ENCODE measurements at places on chromosomes 3 and 15.

GRCh38 chr3:99683876-99684275 is 45.5 kb downstream of the COL8A1 start:
- no peak for DNase-seq

- DNase-seq: no peak
Observed at GRCh38 chr15:29092376-29093064, 177.1 kb downstream of the NSMCE3 start.

DNA sequence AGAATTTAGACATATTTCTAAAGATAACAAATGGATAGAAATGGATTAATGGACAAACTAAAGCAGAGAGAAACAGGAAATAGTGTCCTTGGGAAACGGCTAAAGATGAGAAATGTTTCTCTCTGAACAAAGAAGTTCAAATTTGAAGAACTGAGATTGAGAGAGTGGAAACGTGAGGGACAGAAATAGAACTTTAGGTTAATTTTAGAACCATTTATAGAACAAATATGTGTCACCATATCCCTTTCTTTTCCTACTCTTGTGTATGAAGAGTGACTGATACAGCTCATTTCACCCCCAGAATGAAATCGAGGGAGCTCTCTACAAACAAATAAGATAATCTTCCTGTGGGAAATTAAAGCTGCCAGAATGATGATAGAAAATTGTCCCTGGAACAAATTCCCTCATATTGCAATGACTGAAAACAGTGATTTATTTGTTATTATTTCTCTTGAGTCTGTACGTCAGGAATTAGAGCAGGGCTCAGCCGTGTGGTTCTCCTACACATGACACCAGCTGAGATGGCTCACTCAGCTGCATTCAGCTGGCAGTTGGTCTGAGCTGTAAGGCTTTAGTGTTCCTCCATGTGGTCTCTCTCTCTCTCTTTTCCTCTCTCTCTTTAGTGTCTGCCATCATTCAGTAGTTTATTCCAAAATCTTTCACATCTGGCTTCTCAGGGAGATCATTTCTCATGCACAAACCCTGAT is 46.6 kb upstream of the ARPP21 start:
- DNase-seq: no peak

DNA sequence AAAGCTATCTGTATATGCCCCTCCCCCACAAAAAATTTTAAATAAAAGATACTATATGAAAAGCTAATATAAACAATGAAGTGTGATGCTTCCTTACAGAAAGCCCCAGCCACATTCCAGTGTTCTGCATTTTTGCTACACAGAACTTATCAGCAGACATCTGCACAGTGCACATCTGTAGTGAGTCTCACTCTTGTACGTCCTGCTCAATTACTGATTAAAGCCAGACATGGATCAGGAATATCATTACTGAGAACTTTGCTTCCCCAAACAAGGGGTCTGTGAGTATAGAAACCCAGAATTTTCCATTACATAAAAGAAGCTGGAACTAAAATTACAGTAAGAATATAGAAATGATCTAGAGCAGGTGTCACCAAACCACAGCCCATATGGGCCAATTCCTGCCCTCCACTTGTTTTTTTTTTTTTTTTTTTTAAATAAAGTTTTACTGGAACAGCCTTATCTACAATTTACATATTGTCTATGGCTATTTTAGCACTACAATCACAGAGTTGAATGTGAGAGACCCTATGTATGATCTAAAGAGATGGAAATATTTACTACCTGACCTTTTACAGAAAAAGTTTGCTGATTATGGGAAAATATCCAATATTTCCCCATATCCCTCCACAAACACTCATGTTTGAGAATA is 45.7 kb downstream of the UBP1 start:
- DNase-seq: no peak

DNA sequence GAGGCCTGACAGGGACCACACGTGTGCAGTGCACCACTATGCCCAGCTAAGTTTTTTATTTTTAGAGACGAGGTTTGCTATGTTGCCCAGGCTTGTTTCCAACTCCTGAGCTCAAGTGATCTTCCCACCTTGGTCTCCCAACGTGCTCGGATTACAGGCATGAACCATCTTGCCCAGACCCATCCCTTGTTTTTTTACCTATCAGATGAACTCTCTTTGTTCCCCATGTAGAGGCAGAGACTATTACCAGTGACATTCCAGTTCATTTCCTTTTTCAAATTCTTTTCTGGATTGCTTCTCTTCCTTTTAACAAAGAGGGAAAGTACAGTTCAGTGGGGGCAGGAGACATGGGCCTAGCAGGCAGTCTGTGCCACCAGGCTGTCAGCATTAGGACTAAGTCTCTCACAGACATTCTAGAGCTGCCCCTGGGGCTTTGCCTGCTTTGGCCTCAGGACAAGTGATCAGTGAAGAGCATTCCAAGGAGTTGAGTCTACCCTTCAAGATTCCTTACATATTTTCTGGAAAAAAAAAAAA is 103.5 kb upstream of the SLC7A14 start:
- peak; percentile 20 for DNase-seq

DNA sequence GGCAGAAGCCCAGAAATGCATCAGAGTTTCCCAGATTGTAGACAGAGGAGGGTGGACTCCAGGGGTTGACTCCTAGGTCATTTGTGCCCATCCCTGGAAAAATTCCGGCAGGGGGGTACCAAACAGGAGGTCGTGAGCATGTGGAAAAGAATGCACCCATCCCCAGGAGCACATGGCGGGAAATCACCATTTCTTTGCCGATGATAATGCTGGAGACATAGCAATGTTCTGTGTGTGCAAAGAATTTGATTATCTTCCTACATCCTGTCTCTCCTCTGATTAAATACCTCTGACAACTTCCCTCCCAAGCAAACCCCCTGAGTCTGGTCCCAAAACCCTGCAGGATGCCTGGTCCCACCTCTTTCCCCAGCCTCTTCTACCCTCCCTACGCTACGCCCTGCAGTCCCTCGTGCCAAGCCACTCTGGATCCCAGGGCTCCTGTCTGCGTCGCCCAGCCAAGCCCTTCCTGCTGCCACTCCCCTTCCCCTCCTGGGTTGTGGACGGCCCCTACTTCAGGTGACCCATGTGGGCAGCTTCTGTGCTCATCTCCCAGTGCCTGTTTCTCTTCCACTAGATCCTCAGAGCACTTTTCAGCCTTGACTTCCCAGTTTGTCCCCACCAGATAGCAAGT is 15.8 kb downstream of the WNT7A start:
- no peak for DNase-seq

GRCh38 chr15:68209735-68210408 is 4.7 kb upstream of the CALML4 start:
- DNase-seq: no peak

DNA sequence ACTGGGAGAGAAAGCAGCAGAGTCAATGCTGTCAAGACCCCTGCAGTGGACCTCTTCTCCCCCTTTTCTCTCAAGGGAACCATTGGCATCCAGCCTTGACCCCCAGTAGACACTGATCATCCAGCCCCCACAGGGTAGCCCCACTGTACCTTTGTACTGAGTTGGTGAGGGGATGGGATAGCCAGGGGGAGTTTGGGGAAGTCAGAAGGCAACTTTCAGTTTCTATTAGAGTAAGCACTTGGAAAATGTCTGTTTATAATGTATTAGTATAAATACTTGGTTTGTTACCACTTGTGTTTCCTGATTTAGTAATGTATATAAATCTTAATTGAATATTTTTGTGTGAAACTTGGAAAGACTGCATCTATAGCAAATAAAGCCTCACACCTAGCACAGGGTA is 25.0 kb downstream of the DAG1 start:
- DNase-seq: no peak

DNA sequence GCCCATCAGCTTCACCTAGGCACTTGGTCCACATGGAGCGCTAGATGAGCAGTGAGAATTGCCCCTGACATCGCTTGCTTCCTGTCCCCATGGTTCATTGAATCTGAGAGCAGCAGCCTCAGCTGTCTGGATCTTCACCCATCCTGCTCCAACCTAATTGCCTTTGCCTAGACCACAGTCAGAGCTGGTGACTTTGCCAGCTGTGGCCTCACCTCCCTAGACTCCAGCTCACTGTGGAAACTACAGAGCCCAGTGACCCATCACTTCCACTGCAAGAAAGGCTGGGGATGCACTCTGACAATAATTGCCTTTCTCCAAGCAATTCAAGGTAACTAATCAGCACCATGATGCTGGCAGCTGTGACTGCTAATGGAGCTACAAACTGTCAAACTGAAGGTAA is 30.6 kb upstream of the SLC6A1 start:
- DNase-seq: no peak

GRCh38 chr3:16455966-16456365 is 57.5 kb downstream of the RFTN1 start:
- DNase-seq: no peak

GRCh38 chr15:78243491-78243941 is 9.2 kb upstream of the ACSBG1 start:
- DNase-seq: no peak

GRCh38 chr3:52290596-52291507 is 3.2 kb downstream of the GLYCTK start:
- no peak for DNase-seq

GRCh38 chr3:195154793-195155535 is 116.0 kb downstream of the XXYLT1 start:
- DNase-seq: peak; percentile 94

DNA sequence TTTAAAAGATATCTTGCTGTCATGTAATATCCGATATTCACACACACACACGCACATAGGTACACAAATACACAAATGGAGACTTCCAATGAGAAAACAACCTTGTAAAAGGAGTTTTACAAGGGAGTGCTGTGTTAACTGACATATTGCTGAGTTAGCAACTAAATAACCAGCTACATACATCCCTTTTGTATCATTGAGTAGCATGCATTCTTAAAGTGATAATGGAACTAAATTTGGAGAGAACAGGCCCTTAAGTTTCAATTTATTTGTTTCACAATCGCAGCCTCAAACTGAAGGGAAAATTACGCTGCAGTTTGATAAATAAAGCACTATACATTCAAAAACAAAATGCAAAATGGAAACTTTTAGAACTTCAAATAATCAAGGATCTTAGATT is 1046.0 kb upstream of the NR2F2 start:
- DNase-seq: no peak

DNA sequence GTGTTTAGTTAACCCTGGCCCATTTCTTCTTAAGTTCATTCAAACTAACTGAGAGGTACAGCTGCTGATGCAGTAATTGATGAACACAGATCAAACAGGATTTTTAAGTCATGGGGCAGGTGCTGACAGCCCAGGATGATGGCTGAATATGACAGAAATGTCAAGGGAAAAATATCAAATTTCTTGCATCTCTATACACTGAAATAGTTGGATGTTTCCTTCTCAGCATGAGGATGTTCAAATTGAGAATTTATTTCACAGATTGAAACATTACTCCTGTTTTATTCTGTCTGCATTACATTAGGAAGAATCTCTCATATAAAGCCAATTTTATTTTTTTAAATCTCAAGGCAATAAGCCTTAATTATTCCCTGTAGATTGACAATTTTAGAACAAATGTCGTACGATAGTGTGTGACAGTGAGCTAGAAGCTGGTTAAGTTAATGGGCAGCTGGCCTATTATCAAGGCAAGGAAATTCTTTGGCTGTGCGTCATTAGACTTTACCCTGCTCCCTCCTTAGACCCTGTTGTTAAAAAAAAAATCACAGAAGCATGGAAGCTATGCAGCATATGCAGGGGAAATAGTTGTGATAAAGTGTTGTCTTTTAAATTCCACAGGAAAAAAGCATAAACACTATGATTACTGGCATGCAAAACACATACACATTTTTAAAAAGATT is 183.8 kb upstream of the KCNMB2 start:
- DNase-seq: no peak

GRCh38 chr3:140386357-140387100 is 291.3 kb upstream of the TRIM42 start:
- DNase-seq: peak; percentile 42

DNA sequence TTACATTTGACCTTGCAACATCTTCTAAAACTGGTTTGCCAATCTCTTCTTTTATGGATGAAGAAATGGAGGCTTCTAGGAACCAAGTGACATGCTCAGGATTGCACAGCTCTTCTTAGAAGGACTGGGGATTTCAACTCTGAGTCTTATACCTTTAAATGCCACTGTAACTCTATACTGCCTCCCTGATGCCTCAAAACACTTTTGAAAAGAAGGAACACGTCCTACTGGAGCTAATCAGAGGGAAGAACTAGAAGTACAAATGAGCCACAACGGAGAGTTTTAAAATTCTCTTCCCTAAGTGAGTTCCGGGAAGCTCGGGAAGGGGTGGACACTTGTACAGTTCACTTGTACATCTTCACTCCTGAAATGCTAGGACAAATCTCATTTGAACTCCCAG is 949 bp upstream of the MITF start:
- no peak for DNase-seq

DNA sequence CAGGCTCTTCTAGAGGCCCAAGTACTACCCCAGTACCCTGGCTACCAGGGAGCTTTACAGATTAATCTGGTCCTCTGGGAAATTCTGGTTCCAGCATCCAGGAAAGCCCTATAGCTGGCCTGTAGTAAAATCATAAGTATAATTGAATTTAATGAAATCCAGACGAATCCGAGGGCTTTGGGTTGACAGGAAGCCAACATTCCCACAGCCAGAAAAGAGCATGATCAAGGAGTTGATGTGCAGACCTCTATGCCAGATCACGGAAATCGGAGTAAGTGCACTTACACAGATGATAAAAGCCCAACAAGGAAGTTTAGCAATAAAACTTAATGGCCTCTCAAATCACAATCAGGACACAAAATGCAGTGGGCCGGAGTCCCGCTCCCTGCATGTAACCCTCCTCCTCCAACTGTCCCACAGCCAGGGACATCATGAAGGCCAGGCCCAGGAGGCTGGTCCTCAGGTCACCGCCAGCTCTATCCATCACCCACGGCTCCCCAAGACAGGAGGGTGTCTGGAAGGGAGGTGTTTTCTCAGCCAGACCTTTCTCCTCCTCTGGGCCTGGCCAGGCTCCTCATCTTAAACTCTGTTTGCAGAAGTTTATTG is 62.8 kb upstream of the SEC22A start:
- DNase-seq: peak; percentile 74

DNA sequence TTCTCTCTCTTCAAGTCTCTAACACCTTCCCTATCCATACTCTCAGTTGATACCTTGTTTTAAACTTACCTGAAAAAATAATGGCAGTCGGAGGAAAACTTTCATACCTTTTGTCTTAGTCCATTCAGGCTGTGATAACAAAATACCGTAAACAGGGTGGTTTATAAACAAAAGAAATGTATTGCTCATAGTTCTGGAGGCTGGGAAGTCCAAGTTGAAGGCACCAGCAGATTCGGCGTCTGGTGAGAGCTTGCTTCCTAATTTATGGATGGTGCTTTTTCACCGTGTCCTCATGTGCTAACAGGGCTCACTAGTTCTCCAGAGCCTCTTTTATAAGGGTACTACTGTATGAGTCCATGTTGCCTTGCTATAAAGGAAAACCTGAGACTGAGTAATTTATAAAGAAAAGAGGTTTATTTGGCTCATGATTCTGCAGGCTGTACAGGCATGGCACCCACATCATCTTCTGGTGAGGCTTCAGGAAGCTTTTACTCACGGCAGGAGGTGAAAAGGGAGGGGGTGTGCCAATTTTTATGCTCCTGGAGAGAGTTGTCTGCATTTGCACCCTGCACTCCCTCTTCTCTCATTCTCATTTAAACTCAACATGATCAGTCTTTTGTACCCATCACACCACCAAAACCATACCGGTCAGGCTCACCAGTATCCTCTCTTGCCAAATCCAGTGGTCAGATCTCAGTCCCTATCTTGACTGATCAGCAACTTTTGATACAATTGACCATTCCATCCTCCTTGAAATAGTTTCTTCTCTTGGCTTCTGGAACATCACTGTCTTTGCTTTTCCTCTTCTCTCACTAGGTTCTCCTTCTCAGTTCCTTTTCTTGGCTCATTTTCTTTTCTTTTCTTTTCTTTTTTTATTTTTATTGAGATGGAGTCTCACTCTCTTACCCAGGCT is 21.6 kb downstream of the ST6GAL1 start:
- DNase-seq: no peak
